ENCODE measurements at places on chromosomes 11 and 22.

GRCh38 chr11:13033760-13034533 is 24.8 kb downstream of the RASSF10 start:
- no peak for DNase-seq

- DNase-seq = no peak
Observed at GRCh38 chr22:42933485-42934091, 76.5 kb upstream of the ARFGAP3 start.

DNA sequence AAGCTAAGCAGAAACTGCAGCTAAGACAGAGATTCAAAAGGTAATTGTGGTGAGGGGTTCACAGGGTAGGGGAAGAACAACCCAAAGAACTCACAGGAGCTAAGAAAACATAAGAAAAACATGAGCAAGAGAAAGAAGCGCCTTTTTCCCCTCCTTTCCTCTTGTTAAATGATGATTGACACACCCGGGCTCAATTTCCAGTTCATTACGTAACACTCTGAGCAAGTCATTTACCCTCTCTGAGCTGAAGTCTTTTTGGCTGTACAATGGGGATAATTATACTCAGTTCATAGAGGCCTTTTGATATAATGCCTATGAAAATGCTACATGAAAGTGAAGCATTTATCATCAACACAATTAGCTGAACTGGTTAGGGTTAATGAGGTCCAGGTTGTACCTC is 17.2 kb downstream of the LRP4 start:
- no peak for DNase-seq

DNA sequence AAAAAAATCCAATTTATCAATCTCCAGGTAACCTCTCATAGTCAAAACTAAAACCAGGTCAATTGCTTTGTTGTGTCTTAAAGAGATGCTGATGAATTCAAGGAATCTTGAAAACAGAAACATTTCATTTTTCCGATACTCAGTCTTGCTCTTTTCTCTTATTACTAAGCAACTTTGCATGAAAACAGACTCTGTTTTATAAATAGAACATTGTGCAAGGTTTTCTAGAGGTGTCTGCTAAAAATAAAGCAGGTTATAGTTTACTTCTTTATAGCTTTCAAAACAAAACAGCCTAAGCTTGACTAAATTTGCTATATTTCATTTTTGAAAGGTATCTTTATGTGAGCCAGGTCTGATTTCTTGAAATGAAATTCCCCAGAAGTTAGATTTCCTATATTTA is 109.3 kb downstream of the ARL14EP start:
- DNase-seq = no peak
